ENCODE measurements at places on chromosomes 4 and X.

GRCh38 chr4:78975865-78976264 is 36.6 kb upstream of the PAQR3 start:
- no peak for DNase-seq

DNA sequence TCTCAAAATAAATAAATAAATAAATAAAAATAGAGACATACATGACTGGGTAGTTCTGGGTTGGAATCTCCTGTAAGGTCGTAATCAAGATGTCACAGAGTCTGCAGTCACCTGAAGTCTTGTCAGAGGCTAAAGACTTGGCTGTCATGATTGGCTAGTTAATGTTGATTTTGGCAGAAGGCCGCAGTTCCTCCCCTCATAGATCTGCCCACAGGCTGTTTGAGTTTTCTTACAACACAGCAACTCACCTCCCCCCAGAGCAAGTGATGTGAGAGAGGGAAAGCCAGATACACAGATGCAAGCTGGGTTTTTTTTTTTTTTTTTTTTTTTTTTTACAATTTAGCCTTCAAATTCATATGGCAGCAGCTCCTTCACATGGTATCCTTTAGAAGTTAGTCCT is 36.4 kb upstream of the BMPR1B start:
- no peak for DNase-seq

- no peak for DNase-seq
Measured at GRCh38 chr4:74578329-74578728, 133.4 kb downstream of the AREG start.

DNA sequence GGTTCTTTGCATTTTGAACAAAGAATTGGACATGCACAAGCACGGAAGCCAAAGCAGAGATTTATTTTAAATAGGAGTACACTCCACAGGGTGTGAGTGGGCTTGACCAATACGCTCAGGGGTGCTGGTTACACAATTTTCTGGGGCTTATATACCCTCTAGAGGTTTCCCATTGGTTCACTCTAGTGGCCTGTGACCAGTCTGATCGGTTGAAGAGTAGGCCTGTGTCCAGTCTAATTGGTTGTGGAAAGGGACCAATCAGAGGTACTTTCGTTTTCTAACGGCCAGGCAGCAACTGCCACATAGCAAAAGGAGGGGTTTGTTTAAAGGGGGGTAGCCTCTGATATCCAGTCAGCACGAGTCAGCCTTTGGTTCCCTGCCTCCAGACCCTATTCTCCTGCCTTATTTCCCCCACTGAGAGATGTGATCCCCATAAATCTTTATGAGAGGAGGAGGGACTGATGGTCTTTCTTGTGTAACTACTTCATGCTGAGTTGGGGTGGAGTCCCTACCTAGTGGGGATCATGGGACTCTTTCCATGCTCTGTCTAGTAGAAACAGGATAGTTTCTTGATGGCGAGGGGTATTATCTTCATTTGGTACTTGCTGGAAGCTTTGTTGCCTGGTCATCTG is 11.3 kb upstream of the AREG start:
- DNase-seq = no peak

GRCh38 chr4:28317221-28317620 is 1456.6 kb downstream of the STIM2 start:
- no peak for DNase-seq

Data from stimulated activated CD8-positive, alpha-beta memory T cell treated with anti-CD3 and anti-CD28 coated beads, Interleukin-15, amount 100 ng/mL, for 4 hours (primary cell).